ENCODE measurements at places on chromosomes 1 and 21.

DNA sequence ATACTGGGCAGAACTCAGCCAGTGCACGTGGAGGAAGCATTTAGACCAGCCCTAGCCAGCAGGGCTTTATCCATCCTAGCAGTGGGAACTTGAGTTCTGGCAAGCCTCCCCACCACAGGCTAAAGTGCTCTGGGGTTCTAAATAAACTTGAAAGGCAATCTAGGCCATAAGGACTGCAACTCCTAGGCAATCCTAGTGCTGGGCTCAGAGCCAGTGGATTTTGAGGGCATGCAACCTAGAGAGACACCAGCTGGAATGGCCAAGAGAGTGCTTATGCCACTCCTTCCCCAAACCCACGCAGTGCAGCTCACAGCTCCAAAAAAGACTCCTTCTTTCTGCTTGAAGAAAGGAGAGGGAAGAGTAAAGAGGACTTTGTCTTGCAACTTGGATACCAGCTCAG is 70.5 kb upstream of the APOBEC4 start:
- no peak for DNase-seq

- no peak for DNase-seq
Measured at GRCh38 chr1:160460683-160461287, 60.4 kb downstream of the VANGL2 start.

DNA sequence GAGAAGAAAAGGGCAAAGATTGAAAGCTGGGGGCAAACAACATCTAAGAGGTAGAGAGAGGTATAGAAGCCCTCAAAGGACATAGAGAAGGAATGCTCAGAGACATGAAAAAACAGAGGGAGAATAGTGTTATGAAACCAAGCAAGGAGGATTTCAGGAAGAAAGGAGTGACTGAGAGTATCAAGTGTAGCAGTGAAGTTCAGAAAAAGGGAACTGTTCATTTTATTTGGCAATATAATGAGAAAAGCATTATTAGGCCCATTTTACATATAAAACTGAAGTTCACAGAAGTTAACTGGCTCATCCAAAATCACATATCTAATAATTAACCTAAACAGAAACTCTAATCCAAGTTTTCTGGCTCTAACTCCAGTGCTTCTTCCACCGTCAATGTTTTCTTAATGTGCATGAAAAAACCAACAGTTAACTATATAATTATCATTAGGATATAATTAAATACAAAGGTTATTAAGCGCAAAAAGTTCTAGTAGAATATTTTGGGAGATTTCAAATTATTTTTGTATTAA is 17.7 kb downstream of the NEXN start:
- no peak for DNase-seq

- no peak for DNase-seq
Measured at GRCh38 chr1:5910276-5910620, 82.0 kb downstream of the NPHP4 start.

GRCh38 chr1:235004276-235004675 is 124.4 kb downstream of the TOMM20 start:
- DNase-seq, result no peak

DNA sequence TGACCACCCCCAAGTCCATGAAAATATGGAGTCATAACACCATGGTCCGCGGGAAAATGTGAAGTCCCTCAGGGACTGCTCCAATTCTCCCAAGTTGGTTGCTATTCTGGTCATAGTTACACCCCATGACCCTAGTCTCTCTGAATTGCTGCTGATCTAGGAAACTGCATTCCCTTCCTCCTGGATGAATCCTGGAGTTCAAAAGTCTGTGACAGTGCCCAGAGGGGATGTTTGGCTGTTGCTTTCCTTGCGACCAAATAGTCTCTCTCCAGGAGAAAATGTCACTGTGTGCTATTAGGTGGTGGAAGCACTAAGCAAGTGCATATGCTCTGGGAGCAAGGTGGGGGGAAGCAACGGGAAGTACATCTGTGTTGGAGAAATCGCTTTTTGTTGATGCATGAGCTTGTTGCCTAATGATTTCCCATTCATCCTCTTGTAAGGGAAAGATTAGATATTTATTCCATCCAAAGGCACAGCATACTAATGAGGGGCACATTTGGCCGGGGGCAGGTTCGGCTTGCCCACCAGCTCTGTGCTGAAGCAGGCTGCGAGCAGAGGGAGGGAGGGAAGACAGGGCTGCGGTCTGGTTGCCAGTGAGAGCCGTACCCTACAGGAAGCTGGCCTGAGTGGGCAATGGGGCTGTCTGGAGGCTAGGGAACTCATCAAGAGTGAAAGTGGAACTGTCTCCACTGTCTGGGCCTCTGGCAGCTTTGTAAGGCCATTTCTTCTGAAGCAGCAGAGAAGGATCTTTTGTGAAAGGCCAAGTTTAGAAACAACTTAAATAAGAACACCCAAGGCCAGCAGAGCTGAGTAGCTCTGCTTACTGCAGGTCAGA is 27.2 kb downstream of the SYT6 start:
- no peak for DNase-seq

- no peak for DNase-seq
Measured at GRCh38 chr1:1623631-1624442, 8.1 kb upstream of the MMP23B start.

- DNase-seq, result no peak
Measured at GRCh38 chr1:226986496-226987178, 46.5 kb downstream of the COQ8A start.

- DNase-seq, result no peak
Measured at GRCh38 chr1:2067393-2067792, 17.2 kb downstream of the PRKCZ start.

DNA sequence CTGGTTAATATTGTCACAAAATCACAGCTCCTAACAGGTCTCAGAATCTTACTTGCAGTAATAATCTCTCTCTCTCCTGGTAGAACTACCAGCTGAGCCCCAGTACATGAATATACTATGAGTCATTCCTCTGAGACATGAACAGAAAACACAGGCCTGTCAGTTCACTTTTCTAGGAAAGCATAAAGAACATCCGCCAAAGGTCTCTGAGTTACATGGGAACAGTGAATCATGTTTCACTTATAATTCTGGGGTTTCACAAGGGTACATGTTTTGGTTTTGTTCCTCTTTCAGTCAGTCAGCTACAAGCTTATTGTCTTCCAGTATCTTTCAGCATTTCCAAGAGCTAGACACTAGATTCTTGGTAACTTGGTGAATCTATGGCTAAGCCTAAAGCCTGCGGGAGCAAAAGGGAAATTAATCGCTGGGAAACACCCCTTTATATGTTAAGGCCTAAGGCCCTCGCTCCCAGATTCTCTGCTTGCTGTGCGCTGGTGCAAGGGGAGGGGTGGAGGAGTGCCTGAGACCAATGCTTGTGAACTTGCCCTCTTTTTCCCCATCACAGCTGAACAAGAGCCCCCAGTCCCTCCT is 31.7 kb downstream of the IFNGR2 start:
- peak; percentile 95 for DNase-seq

GRCh38 chr21:42520628-42521253 is 7.1 kb downstream of the SLC37A1 start:
- DNase-seq, result no peak

- peak; percentile 64 for DNase-seq
Measured at GRCh38 chr1:203342192-203342940, 8.6 kb downstream of the FMOD start.

- peak; percentile 68 for DNase-seq
Measured at GRCh38 chr21:34992736-34993398, 56.2 kb downstream of the RUNX1 start.

GRCh38 chr1:244187310-244187709 is 136.2 kb downstream of the ZBTB18 start:
- DNase-seq, result no peak

DNA sequence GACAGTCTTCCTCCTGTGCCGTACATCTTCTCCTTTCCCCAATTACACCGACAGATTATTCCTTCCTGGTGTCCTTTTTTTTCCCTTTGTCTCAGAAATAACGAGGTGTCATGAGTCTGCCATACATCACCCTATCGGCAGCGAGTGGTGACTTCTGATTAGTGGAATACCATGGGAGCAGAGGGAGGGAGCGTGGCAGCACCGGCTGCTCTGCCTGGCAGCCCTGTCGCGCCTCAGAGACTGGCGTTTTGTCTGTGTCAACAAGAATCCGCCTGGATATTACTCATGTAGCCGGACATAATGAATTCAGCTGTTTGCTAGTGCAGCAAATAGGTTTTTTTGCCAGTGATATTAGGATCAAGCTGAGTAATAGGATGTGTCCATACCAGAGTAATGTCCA is 51.8 kb downstream of the UTP25 start:
- peak; percentile 71 for DNase-seq

DNA sequence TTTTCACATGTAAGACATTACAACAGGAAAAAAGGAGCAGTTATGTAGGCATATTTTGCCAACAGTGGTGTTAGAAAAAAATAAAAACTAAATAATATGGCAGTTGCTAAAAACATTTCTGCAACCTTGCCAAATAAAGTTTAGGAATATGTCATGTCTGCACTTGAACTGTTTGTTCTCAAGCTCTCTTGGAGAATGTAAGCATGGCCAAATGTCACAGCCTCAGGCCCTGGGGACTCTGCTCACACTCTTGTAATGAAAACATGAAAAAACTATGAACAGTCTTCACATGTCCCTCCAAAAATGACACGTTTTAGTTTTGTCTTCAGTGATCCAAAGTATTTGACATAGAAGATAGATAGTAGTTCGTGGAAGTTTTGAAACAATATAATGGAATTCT is 753.3 kb downstream of the LTN1 start:
- DNase-seq, result no peak

DNA sequence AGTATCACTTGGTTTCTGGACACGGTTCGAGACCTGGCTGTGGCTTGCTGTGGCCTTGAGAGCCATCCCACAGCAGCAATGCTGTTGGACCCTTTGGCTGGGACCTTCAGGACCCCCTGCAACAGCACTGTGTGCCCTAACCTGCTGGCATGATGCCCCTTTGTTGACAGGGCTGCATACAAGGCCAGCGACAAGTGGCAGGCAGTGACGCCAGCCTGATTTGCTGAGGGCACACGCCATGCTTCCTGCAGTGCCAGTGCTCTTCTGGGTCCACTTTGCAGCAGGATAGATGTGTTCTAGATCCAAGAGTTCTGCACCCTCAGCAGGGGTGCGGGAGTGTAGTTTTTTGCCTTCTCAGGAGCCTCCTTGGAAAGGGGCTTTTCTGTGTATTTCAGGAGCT is 32.8 kb downstream of the COQ8A start:
- no peak for DNase-seq

- no peak for DNase-seq
Measured at GRCh38 chr1:3520419-3521378, 66.2 kb downstream of the ARHGEF16 start.

DNA sequence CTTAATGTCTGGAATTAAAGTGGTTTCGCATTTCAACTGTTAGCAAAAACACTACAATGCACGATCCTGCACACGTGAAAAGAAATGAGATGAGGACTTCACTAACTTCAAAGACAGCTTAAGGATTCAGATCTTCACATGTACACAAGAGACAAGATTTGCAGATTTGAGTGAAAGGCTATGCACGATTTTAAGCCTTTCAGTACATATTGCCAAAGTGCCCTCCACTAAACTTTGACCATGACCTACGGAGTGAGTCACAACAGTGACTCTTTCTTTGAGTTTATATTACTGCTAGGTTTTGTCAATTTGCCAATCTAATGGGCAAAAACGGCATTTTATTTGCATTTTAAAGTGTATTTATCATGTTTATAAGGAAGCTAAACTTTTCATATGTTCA is 41.2 kb upstream of the CR1L start:
- DNase-seq, result peak; percentile 37

DNA sequence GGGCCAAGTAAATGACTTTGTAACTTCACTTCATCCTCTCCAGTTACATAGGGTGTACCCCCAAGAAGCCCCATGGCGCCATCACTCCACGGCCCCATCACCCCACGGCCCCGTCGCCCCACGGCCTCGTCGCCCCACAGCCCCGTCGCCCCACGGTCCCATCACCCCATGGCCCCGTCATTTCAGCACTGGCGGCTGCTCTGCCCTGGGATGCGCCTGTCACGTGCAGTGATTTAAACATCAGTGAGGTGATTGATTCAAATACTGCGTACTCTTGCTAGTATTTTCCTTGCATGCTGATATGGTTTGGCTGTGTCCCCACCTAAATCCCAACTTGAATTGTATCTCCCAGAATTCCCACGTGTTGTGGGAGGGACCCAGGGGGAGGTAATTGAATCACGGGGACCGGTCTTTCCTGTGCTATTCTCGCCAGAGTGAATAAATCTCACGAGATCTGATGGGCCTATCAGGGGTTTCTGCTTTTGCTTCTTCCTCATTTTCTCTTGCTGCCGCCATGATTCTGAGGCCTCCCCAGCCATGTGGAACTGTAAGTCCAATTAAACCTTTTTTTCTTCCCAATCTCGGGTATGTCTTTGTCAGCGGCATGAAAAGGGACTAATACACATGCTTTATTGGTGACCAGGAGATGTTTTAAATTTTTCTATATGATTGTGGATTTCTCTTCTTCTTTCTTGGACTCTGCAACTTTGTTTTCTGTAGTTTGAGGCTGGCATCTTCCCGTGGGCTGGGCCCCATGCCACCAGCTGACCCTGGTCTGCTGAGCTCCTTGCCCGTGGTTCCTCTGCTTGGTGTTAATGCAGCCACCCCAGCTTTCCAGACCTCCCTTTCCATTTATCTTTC is 50.1 kb upstream of the PCBP3 start:
- no peak for DNase-seq

GRCh38 chr1:75672528-75673393 is 51.7 kb upstream of the ACADM start:
- peak; percentile 94 for DNase-seq

GRCh38 chr1:244164511-244164890 is 113.4 kb downstream of the ZBTB18 start:
- DNase-seq, result no peak

- no peak for DNase-seq
Measured at GRCh38 chr1:203206129-203206687, 19.7 kb upstream of the CHI3L1 start.

DNA sequence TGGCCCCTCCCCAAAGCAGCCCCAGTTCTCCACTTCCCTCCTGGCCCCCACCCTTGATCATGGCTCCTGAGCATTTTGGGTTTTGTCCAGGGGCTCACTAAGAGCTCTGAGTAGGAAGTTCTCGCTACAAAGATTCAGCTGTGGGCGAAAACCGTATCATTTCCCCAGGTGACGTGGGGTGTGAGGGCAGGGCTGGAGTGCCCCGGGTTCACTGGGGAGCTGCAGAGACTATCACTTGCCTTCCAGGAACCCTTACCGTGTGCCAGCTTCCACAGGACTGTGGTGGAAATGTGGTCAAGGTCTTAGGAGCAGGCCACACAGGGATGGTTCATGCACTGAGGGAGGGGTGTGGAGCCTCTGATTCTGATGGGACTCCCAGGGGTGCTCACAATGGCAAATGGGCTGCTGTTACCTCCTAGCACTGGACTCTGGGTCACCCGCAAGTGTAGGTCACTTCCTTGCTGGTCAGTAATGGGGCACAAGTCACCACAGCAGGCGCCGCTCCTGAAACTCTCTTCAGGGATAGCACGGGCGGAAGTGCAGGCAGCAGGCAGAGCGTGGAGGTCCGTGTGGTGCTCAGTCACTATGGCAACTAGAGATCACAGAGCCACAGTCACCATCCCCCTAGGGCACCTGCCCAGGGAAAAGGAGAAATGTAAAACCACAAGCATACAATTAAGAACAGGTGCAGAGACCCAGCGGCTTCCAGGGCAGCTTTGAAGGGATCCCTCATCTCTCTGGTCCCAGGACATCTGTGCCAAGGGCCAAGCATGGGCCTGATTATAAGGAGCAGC is 35.4 kb downstream of the RSPH1 start:
- DNase-seq, result no peak

GRCh38 chr1:228099331-228099732 is 3.8 kb downstream of the C1orf35 start:
- no peak for DNase-seq
